ENCODE measurements at places on chromosomes 5 and 9.

- no peak for DNase-seq
Measured at GRCh38 chr5:88923623-88924329, 40.8 kb upstream of the MEF2C start.

- no peak for DNase-seq
Measured at GRCh38 chr5:130496215-130496614, 592.0 kb downstream of the CHSY3 start.

GRCh38 chr9:127769929-127770582 is 8.4 kb downstream of the SH2D3C start:
- DNase-seq, result no peak

DNA sequence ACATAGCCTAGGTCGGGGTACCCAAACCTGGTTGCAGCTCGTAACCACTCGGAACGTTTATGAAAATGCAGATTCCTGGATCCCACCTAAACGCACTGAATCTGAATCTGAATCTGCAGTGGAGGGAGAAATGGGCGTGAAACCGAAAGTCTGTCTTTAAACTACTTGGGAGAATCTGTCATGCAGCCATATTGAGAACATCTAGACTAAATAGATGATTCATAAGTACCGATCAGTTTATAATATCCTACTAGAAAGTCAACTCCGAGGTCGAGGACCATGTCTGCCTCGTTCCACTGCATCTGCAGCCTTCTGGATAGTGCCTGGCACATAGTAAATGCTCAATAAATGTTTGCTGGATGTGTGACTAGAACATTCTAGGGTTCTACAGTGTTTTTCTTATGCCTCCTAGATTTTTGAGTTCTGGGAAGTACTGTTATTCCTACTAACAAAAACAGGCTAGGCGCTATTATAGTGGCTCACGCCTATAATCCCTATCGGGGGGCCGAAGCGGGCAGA is 632 bp downstream of the COQ4 start:
- DNase-seq, result no peak

- DNase-seq, result no peak
Measured at GRCh38 chr5:74629326-74629725, 11.2 kb downstream of the ENC1 start.

- no peak for DNase-seq
Measured at GRCh38 chr9:108058135-108058814, 568.7 kb upstream of the KLF4 start.

GRCh38 chr5:38259062-38259808 is 876 bp downstream of the EGFLAM start:
- no peak for DNase-seq

- DNase-seq, result no peak
Measured at GRCh38 chr5:143582869-143583268, 179.4 kb upstream of the NR3C1 start.

All from stimulated activated naive CD8-positive, alpha-beta T cell treated with anti-CD3 and anti-CD28 coated beads, Interleukin-15, Interleukin-2, amounts not matched to agents 100 U/mL and 50 U/mL, for 24 hours (primary cell).